ENCODE measurements at places on chromosomes 16 and 17.
A peak's percentile ranks its signal among the peaks of the same experiment; 100 is the strongest.

GRCh38 chr16:11121083-11121608 lies 134.9 kb downstream of the SOCS1 start:
- DNase-seq = no peak

DNA sequence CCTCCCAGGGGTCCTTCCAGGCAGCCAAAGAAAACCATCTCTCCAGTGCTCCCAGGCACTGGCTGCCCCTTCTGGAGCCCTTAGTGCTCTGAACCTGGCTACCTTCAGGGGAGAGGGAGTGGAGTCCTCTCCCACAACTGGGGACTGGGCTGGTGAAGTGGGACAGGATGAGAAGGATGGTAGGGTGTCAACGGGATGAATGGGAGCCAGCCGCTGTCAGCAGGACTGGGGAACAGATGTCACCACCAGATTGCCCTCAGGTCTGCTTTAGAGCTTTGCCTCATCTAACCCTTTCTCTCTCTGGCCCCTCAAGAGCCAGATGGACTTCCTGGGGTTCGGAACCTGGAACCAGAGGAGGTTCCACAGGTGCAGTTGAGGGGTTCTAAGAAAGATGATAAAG lies 488 bp upstream of the SEBOX start:
- no peak for DNase-seq

DNA sequence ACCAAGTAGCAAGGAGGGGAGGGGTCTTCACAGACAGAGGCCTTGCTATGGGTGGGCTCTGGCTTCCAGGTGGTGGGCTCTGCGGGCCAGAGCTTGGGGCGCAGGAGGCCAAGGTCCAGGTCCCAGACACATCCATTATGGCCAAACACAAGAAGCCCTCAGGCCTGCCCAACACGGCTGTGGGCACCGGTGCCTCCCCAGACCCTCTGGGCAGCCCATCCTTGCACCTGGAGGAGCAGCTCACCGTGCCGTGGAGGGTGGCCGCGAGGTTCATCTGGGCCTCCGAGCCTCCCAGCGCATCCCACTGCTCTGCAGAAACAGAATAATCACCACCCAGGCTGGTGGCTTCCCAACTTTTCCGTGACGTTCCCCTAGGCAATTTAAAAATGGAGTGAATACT lies 55.9 kb downstream of the TBC1D16 start:
- DNase-seq = peak; percentile 46

DNA sequence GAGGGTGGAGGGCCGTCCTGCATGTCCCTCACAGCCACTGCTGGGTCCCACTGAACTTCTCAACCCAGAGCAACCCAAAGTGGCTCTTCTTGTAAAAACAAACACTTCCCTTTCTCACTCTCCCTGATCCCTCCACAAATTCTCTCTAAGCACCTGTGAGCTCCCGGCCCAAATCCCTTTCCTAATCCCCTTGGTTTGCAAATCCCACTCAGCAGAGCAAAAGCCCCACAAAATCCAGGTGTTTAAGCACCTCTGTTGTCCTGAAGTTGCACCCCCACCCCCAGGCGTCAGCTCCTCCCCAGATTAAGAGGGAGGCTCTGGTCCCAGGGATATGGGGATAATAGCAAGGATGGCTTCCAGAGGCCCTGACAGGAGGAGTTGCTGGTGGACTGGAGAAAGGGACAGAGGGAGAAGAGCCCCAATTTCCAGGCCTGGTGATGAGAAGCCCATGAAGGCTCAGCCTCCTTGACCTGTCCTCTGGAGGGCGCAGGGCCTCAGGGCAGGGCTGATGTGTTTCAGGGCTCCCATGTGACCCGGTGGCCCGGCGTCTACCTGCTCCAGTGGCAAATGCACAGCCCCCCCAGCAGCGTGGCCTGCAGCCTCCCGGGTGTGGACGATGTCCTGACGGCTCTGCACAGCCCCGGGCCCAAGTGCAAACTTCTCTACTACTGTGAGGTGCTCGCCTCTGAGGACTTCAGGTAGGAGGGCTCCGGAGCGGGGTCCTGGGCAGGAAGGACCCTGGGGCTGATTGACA lies 23.0 kb downstream of the NAGPA start:
- DNase-seq = no peak

DNA sequence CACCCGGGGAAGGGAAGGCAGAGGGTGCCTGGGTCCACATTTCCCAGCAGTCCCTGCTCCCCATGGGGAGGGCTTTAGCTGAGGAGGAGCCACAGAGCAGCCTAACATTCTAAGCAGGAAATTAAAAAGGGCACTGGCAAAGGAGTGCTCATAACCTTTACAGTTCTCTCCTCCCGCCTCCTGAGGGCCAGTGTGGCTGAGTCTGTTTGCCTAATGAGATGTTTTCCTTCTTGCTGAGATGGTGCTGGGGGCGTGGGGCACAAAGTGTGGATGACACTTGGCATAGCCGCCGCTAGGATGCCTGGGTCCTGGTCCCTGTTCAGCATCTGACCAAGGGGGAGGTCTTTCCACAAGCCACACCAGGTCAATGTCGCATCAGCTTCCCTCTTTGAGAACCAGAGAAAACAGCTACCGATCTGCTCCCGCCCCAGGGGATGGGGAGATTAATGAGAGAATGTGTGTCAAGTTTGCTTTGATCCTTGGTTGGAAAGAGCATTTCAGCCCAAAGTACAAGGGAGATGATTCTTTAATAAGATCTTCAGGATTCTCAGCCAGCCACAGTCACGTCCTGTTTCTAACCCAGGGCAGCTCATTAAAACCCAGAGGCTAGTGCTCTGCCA lies 5.8 kb downstream of the KIF18B start:
- DNase-seq = no peak

DNA sequence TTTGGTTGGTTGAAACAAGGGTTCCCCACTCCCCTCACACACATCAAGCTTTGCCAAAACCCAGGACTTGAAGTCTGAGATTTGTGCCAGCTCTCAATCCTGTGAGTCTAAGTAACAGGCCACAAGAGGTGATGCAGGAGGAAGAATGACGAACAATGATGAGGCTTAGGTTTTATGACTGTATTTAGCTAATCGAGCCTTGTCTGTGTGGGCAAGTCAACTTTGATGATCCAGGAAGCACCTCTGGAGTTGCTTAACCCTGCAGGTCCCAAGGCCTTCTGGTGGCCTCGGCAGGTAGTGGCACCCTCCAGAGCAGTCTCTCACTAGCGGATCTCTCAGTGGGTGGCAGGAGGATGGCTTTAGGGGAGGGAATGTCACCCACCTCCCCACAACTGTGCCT lies 28.7 kb downstream of the CDK5RAP3 start:
- no peak for DNase-seq

DNA sequence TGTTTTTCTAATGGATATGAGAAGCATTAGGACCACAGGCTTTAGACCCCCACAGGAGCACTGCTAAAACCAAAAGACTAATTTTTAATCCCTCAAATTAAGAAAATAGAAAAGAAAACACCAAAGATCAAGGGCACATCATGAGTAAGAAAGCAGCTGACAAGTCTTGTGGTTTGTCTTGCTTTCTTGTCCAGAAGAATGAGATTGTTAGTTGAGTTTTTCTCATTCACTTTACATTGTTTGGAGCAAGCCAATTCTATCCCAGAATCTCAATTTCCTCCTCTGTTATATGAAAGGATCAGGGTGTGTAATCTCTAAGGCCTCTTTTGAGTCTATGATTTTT lies 899.0 kb downstream of the KCNJ2 start:
- DNase-seq = no peak

- no peak for DNase-seq
These were observed 154.1 kb upstream of the RPL38 start for GRCh38 chr17:74049167-74049966.

GRCh38 chr17:50209472-50210239 lies 8.2 kb upstream of the COL1A1 start:
- peak; percentile 92 for DNase-seq

- no peak for DNase-seq
These were observed 46.9 kb upstream of the TAC4 start for GRCh38 chr17:49894761-49895160.

Data from ecto neural progenitor cell (in vitro differentiated cells).